ENCODE measurements at places on chromosomes 12 and 14. TPM values are rescaled to one million over a fixed set of nuclear protein-coding genes. Genes with fewer than 3 reads are reported as not detected.

KRT6B gene
- total RNA-seq: not detected

ESPL1 gene
- 1.2 TPM for total RNA-seq

MTHFD1 gene
- total RNA-seq: 38.9 TPM

NANOG gene
- total RNA-seq: not detected

KCNC2 gene
- under 0.01 TPM for total RNA-seq

GLT8D2 gene
- 46.4 TPM for total RNA-seq

EID3 gene
- 9.9 TPM for total RNA-seq

CLEC9A gene
- total RNA-seq: not detected

All from smooth muscle cell of the coronary artery (primary cell).